Uterine smooth muscle cell (primary cell): ENCODE measurements at places on chromosomes 6 and 20. TPM values are rescaled to one million over a fixed set of nuclear protein-coding genes. Genes with fewer than 3 reads are reported as not detected.

DEFB132 gene
- not detected in 2 replicates for total RNA-seq

HDGFL1 gene
- total RNA-seq = not detected in 2 replicates

CLPSL2 gene
- not detected in 2 replicates for total RNA-seq

KCNG1 gene
- total RNA-seq = 78.0 and 103 TPM in 2 replicates

SLC16A10 gene
- 0.12 and 0.33 TPM in 2 replicates for total RNA-seq

CCN2 gene
- 18.2 and 51.6 TPM in 2 replicates for total RNA-seq

RIPPLY2 gene
- under 0.01 and 0.87 TPM in 2 replicates for total RNA-seq

GLP1R gene
- not detected in 2 replicates for total RNA-seq

TRIM31 gene
- not detected in 2 replicates for total RNA-seq

PRR18 gene
- 0.12 TPM in 1 of 2 replicates, not detected in the other for total RNA-seq

ALDH8A1 gene
- not detected in 2 replicates for total RNA-seq

GSTA2 gene
- not detected in 2 replicates for total RNA-seq

RRAGD gene
- 2.3 and 3.2 TPM in 2 replicates for total RNA-seq

UNC93A gene
- total RNA-seq = not detected in 2 replicates

SMLR1 gene
- total RNA-seq = not detected in 2 replicates

C6orf58 gene
- total RNA-seq = not detected in 2 replicates

C20orf141 gene
- total RNA-seq = not detected in 2 replicates

CTNNBL1 gene
- 34.4 and 41.4 TPM in 2 replicates for total RNA-seq

HUS1B gene
- total RNA-seq = 1.1 and 1.4 TPM in 2 replicates

HLA-DRB5 gene
- total RNA-seq = not detected in 2 replicates

ADGRF4 gene
- total RNA-seq = 0.12 and 0.33 TPM in 2 replicates

KHDC1L gene
- total RNA-seq = 0.50 TPM in 1 of 2 replicates, not detected in the other

RNF8 gene
- total RNA-seq = 24.1 and 28.2 TPM in 2 replicates

FAM83D gene
- total RNA-seq = 17.7 and 48.3 TPM in 2 replicates

F13A1 gene
- under 0.01 TPM in 1 of 2 replicates, not detected in the other for total RNA-seq

TFAP2B gene
- 0.33 TPM in 1 of 2 replicates, not detected in the other for total RNA-seq

MOCS3 gene
- total RNA-seq = 11.0 and 13.4 TPM in 2 replicates

PXT1 gene
- not detected in 2 replicates for total RNA-seq

COMMD7 gene
- 36.5 and 47.2 TPM in 2 replicates for total RNA-seq

RBM24 gene
- 7.0 and 7.6 TPM in 2 replicates for total RNA-seq

RAET1G gene
- total RNA-seq = 0.44 and 1.1 TPM in 2 replicates

MRPS10 gene
- total RNA-seq = 49.0 and 75.7 TPM in 2 replicates

CCN5 gene
- 1.5 and 10.6 TPM in 2 replicates for total RNA-seq

RAMACL gene
- 2.1 and 2.3 TPM in 2 replicates for total RNA-seq

IYD gene
- not detected in 2 replicates for total RNA-seq

CD93 gene
- 0.44 and 1.00 TPM in 2 replicates for total RNA-seq

RRBP1 gene
- 226 and 303 TPM in 2 replicates for total RNA-seq

POU5F1 gene
- not detected in 2 replicates for total RNA-seq

RXRB gene
- 23.9 and 25.0 TPM in 2 replicates for total RNA-seq

OPRM1 gene
- not detected in 2 replicates for total RNA-seq

MYCT1 gene
- under 0.01 and 0.11 TPM in 2 replicates for total RNA-seq

CST1 gene
- total RNA-seq = 0.22 and 6.9 TPM in 2 replicates

DACT2 gene
- not detected in 2 replicates for total RNA-seq

ZNF512B gene
- total RNA-seq = 7.1 and 7.6 TPM in 2 replicates

DDX27 gene
- total RNA-seq = 42.4 and 48.5 TPM in 2 replicates

C6orf89 gene
- total RNA-seq = 37.5 and 47.1 TPM in 2 replicates

HLA-B gene
- total RNA-seq = 158 and 176 TPM in 2 replicates

SPATA25 gene
- 0.62 and 1.5 TPM in 2 replicates for total RNA-seq

EDN1 gene
- 0.75 and 1.3 TPM in 2 replicates for total RNA-seq

RNF217 gene
- 13.4 and 28.1 TPM in 2 replicates for total RNA-seq

DLK2 gene
- 0.66 and 1.1 TPM in 2 replicates for total RNA-seq
